ENCODE measurements at places on chromosomes 6 and 20.
A peak's percentile ranks its signal among the peaks of the same experiment; 100 is the strongest.

GRCh38 chr6:132456700-132457143, 55.4 kb upstream of the MOXD1 start:
- no peak for DNase-seq

DNA sequence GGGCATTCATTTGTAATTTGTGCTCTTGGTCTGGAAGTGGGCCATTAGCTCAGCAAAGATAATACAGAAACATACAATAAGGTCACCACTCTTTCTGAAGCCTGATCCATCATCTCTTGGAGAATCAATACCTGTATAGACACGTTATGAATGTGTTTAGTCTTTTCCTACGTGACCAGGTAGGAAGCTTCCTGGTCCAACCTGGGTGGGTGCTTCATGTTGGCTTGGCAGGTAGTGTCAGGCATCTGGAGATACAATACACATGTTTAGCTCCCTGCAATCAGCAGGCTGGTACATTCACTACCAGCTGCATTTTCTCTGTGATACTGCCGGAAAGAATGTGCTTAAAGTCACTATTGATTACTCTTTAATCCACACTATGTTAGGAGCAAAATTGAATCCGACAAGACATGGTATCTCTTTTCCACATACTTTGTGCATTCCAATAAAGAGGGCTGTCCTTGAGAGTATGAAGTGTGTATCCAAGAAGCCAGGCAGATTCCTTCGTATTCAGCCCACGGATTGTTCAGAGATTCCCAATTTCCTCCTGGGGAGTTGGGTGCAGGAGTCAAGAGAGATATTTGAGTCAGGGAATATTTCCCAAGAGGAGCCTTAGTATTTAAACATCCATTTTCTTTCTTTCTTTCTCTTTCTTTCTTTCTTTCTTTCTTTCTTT, 49.9 kb upstream of the RANBP9 start:
- DNase-seq: no peak

DNA sequence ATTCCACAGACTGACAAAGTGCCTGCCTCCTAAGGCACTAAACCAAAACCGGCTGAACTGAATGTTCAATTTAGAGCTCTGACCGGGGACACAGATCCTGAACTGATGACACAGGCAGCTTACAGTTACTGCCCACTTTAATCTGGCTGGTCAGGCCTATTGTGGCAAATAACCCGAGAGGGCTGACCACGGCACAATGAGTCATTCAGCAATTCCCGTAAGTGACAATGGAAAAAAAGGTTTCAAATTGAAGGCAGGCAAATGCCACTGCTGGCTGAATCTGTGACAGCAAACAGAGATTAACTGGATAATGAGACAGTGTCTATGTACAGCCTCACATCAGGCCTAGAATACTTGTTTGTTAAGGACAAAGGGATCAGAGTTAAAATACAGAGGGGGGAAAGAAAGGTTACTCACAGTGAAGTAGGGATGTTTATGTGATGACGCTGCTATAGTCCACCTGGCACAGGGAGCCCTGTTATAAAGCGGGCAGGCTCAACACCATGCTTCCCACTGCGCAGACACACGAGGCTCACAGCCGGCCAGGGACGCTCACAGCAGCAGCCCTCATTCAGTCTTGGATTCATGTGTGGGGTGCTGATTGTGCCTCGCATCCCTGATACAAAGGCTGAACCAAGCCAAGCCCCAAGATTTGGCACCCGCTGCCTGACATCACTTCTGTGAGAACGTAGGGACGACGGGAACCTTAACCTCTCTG, 54.4 kb downstream of the RTN4IP1 start:
- peak; percentile 44 for DNase-seq

DNA sequence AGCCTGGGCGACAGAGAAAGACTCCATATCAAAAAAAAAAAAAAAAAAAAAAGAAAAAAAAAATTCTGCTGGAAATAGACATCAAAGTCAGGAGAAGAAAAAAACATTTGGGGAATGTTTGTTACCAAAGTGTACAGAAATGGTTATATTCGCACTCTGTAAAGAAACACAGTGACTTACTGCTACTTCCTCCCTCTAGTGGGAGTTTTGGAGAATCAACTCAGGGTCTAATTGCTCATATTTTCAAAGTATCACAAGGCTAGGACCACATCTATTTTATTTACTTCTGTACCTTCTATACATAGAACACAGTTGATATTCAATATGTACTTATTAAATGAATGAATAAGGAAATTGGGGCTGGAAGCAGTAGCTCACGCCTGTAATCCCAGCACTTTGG, 24.4 kb downstream of the ARG1 start:
- DNase-seq: no peak

GRCh38 chr6:90119618-90120017, 177.0 kb downstream of the BACH2 start:
- DNase-seq: no peak

GRCh38 chr6:154297721-154298120, 58.9 kb downstream of the IPCEF1 start:
- no peak for DNase-seq

DNA sequence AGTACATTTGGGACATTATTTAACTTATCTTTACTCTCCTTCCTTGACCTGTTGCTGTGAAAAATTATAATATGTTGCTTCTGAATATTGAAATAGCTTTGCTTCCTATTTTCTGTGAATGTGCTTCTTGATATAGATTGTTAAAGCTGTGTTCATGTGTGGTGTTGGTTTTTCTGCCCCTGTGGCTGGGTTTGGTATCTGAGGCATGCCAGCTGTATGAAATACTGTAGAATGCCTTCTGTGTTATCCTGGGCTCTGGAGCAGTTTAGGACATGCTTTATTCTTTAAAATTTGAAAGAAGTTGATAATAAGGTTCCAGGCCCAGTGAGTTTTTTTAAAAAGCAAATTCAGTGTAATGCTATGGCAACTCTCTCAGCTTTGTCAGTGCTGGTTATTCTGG, 71.7 kb downstream of the HIVEP1 start:
- DNase-seq: no peak

DNA sequence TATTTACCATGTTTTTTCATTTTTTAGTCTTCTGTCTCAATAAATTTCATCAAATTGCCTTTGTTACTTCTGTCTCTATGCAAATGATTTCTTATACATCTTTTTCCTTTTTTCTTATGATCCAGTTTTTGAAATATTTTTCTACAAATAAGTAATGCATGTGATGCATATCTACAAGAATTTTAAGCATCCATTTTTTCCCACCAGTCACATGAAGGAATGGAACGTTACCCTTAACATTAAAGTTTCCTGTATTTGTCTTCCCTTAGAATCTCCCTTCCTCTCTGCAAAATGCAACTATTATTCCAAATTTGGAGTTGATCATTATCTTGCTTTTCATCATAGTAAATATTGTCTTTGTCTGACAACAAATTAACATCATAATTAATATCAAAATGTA, 35.5 kb downstream of the PSMB9 start:
- no peak for DNase-seq

- no peak for DNase-seq
Observed at GRCh38 chr6:41654151-41654697, 16.0 kb downstream of the MDFI start.

- no peak for DNase-seq
Observed at GRCh38 chr6:96939007-96939805, 14.7 kb downstream of the KLHL32 start.

- no peak for DNase-seq
Observed at GRCh38 chr20:51460569-51461265, 81.8 kb downstream of the NFATC2 start.

DNA sequence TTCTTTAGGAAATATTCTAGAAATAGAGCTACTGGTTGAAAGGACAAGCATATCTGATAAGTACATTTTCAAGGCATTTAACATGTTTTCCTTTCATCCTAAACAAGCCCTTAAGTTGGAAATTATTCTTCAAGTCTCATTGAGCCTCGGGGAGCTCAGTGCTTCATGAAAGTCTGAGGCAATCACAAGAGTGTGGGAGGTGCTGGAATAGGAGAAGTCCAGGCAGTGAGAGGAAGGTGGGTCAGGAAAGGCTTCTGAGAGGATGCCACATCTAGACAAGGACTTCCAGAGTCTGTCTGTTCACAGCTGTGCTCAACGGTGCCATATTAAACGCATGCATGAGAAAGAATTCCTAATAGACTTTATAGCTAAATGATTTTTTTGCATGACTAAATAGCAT, 69.8 kb downstream of the CD83 start:
- DNase-seq: no peak

GRCh38 chr6:129138739-129139405, 255.9 kb downstream of the LAMA2 start:
- DNase-seq: no peak

Measured in SW480 (cell line).